Hepatocyte (in vitro differentiated cells): ENCODE measurements at places on chromosomes 2 and 18.

DNA sequence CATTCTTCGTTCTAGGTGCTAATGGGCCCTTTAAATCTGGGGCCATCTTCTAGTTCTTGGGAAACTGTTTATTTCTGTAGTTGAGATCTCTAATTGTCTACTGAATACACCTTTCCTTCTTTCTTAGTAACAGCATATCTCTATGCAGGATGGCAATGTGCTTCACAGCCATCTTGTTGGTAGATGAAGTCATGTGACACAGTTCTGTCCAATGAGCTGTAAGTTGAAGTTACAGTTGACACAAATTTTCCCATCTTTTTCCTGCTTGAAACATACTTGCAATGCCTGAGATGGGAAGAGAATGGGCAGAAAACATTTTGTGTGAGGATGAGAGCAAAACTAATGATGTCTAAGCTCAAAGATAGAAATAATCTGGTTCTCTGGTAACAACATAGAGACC lies 57.3 kb upstream of the PHLPP1 start:
- DNase-seq: no peak

DNA sequence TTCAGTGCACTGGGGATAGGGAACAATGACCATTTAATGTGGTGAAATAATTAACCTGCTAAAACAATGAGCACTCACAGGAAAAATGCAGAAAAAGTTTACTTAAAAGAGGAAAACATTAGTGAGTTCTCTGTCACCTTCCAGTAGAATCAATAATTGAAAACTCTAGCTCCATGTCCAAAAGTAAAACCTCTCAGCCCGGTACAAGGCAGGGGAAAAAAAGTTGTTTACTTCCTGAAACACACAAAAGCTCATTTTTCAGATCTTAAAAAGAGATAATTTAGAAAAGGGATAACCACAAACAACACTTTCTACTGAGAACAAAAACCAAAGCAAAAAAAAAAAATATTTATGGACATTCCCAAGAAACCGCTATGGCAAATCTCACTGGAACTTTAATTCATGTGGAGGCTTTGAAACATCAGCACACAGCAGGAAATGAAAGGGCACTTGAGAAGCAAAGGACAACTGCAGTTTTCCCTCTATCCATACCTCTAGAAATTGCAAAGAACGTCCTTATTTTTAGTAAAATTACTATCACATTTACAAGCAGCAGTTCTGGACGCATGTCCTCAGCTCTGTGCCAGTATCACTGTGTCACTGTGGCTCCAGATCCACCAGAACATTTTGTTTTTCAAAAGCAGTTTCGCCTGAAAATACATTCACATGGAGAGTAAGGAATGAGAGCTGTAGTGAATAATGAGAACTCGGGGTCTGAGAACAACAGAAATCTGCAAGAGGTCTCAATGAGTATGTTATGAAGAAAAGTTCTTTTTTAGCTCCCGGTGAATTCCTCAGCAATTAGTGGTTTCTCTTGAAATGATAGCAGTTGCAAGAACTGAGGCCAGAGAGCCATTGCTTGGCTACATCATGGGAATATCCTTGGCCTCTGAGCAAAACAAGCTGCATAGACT lies 44.7 kb upstream of the DNAH7 start:
- DNase-seq: no peak

GRCh38 chr2:86272111-86272510 lies 65.3 kb downstream of the REEP1 start:
- no peak for DNase-seq

DNA sequence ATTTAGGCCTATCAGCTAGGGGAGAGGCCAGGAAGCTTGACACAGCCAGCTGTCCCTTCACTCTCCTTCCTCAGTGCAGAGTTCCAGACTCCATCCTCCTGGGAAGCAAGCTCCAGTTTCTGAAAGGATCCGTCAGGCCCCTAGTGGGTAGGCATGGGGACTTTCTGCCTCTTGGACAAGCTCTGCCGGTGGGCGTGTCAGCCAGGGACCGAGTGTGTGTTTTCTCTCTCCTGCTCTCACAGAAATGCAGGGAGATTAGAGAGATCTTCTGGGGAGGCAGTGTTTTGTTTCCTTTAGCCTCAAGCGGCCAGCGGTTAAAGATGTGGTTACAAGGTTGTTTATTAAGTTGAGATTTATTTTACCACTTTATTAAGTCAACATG lies 29.9 kb upstream of the OTOS start:
- peak; percentile 32 for DNase-seq

DNA sequence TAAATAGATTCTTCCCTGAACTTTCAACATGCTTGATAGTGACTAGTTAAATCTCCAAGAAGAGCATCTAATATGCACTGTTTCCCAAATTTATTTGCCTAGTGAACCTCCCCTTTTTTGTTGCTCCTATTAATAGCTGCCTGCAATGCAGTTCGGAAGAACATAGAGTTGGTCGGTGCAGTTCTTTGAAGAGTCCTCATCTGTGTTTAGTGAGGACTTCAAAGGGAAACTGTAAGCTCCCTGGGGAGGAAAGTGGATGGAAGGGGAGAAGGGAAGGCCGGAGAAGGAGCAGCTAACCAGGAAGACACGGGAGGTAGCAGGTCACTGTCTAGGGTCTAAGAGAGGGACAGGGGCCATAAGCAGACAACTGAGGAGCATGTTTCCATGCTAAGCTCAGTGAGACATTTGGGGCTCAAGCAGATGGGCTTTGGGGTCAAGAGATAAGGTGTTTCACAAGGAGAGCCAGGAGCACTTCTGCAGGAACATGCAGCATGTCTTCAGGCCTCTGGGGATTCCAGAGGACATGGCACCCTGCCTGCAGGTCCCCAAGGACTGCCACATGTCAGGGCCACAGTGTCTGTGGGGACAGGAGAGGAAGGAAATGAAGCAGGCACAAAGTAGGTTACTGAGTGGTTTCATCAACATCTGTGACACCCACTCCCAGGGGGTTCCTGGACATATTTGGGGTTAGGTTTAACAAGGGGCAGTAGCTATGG lies 48.7 kb upstream of the ANXA4 start:
- DNase-seq: no peak

DNA sequence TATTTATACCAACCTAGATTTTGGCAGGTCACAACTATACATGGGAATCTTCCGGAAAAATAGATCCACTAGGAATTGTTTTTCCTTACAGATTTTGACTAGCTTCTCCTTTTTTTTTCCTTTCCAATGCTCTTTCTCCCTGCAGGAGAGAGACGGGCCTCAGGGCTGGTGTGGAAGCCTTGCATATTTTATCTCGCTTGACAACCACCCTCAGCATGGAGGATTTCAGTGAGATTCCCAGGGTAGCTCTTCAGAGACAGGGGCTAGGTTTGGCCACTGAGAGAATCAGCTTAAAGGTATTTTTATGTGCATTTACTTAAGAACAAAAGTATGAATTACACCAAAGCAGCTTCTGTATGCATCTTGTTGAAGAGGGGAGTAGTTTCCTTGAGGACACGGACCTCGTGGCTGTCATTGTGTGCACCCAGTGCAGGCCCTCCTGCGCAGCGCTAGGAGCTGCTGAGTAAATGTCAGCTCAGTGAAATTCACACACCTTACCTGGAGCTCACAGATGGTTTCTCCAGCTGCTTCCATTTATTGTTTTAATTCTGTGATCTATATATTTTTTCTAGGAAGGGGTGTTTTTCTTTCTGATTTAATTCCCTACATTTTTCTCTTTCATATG lies 54.4 kb downstream of the TRAPPC12 start:
- DNase-seq: no peak

GRCh38 chr2:67243919-67244318 lies 153.2 kb upstream of the ETAA1 start:
- no peak for DNase-seq

DNA sequence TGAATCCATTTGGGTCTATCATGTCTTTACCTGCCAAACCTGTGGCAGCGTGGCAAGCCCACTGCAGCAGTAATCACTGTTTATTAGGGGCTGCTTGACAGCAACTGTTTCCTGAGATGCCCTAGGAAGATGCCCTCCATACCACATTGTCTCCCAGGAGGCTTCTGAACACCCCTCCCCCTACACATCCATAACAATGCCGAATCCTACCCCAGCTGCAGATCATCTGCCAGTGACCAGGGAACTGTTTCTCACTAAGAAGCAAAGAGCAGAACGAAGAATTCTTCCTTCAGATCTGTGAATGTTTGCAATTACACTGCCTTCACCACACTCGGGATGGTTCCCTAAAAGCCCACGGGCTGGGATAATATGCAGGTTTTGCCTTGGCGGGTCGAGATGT lies 127.8 kb downstream of the VIT start:
- no peak for DNase-seq

- no peak for DNase-seq
Measured at GRCh38 chr2:12847694-12848575, 131.2 kb downstream of the TRIB2 start.

DNA sequence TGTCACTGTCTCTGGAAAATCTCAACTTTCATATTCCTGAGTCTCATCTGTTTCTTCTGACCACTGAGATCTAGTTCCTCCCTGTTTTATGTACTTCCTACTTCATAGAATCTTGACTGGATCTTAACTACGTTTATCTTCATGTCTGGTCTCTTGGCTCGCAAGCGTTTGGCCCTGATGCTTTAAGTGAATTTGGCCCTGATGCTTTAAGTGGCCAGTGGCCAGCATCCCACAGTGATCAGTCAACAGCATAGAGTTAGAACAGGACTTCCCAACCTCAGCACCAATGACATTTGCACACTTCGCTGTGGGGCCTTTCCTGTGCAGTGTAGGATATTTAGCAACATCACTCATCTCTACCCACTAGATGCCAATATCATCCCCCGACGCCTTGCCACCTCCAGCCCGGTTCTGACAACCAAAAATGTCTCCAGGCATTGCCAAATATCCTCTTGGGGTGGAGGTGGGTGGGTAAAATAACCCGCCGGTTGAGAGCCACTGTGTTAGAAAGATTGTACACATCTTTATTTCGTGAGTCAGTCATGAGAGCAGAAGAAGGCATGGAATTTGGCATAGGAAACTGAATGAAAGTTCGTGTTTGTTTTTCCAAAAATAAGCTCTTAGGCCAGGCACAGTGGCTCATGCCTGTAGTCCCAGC lies 12.2 kb downstream of the TM4SF20 start:
- no peak for DNase-seq

- DNase-seq: no peak
Measured at GRCh38 chr2:3730646-3731045, 27.3 kb downstream of the DCDC2C start.

- no peak for DNase-seq
Measured at GRCh38 chr2:189439342-189439741, 1.9 kb upstream of the WDR75 start.

DNA sequence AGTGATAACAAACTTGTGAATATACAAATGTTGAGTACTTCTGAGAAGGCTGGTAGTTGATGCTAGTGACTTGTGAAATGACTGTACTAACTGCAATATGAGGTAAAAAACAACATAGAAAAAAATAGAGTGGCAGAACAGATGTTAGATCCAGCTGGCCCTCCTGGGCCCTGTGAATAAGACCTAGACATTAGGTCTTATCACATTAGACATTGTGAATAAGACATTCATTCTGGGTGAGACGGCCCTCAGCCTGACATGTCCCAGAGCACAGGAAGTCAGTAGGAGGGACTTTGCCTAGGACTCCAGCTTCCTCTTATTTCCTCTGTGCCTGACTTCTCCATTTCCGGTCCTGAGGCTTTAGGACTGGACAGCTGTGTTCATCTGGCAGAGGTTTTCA lies 22.9 kb downstream of the DOK1 start:
- DNase-seq: no peak

DNA sequence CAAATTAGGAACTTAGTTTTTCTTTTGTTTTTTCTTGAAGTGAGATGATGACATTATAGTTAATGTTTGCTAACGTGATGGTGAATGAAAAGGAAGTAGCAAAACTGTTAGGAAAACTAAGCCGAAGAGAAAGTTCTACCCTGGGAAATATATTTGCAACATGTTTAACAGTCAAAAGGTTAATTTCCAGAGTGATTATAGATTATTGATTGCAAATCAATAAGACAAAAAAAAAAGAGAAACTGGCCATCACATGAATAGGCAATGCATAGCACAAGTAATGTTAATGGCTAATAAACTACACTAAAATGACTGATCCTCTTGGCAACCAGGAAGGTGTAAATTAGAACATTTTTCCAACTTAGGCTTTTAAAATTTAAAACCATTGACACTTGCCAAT lies 26.0 kb upstream of the AMMECR1L start:
- no peak for DNase-seq

DNA sequence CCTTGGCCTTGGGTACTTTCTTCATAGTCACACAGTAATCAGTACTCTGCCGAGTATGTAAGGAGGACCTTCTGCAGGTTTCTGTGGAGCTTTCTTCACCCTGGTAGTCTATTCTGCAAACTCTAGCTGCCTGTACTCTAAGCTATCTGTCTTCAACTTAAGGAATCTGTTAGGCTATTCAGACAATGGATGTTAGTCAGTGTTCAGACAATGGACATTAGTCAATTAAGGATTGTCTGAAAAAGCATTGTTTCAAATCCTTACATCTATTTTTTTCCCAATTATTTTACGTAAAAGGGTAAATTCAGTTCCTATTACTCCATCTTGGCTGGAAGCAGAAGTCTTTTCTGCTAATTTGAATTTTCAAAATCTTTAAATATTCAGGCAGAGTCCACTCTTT lies 75.7 kb downstream of the WDR7 start:
- DNase-seq: no peak

DNA sequence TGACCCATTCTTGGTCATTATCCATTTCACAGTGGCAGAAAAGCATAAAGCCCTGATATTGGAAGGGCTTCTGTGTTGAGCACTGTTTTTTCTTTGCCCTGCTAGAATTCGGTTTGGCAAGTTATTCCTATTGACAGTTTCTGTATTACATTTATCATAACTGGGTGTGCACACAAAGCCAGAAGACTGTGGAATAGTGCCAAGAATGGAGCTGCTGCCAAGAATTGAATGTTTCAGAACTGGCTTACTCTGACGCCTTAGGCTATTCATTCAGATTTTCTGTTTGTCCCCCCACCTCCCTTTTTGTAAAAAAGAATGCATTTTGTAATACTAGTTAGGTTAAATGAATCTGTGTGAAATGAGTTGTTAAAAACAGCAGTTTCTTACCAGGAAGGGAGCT lies 12.7 kb downstream of the KDM3A start:
- no peak for DNase-seq

- no peak for DNase-seq
Measured at GRCh38 chr18:37398248-37398920, 167.2 kb downstream of the CELF4 start.

- DNase-seq: no peak
Measured at GRCh38 chr2:216002101-216002678, 11.2 kb downstream of the MREG start.

DNA sequence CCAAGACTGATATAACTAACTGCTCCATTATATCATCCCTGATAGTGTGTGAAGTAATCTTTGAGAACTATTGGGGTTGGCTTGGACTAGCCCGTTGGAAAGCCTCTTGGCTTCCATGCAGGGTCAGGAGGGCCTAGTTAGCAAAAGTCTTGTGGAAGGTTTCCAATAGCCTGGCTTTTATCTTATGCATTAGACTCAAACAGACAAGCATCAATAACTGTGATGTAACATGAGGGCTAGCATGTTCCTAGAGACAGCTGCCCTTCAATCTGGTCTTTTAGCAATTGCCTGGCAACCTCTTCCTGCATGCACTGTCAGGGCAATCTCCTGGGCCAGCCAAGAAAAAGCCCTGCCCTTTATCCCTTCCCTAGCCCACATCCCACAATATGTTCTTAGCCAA lies 18.2 kb downstream of the SLC8A1 start:
- DNase-seq: no peak
